ENCODE measurements at places on chromosomes 12 and 14.

GRCh38 chr12:66329941-66330340 is 27.6 kb downstream of the HELB start:
- no peak for DNase-seq

GRCh38 chr14:89617481-89618329 is 200.7 kb upstream of the FOXN3 start:
- peak; percentile 53 for DNase-seq

- no peak for DNase-seq
Observed at GRCh38 chr12:124040291-124040690, 67.3 kb downstream of the ZNF664 start.

- no peak for DNase-seq
Observed at GRCh38 chr14:50067723-50068495, 48.5 kb downstream of the VCPKMT start.

DNA sequence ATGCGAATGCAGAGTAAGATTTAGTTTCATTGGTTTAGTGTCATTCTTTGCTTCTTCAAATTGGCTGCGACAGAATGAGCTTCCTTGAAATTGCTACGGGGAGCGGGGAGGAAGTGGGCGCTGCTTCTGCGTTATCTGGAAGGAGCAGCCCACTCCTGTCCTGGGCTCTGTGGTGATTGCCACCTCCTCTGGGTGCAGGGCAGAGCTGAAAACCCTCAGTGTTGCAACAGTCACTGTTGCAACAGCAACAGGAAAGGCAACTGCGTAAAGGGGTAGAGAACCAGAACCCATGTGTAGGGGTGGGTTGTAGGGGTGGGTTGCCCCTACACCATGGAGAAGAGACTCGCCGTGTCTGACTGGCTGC is 57.7 kb downstream of the MAX start:
- DNase-seq = no peak

GRCh38 chr12:25670076-25671055 is 117.3 kb upstream of the LMNTD1 start:
- DNase-seq = no peak

GRCh38 chr12:3959799-3960560 is 86.8 kb upstream of the PARP11 start:
- DNase-seq = no peak

DNA sequence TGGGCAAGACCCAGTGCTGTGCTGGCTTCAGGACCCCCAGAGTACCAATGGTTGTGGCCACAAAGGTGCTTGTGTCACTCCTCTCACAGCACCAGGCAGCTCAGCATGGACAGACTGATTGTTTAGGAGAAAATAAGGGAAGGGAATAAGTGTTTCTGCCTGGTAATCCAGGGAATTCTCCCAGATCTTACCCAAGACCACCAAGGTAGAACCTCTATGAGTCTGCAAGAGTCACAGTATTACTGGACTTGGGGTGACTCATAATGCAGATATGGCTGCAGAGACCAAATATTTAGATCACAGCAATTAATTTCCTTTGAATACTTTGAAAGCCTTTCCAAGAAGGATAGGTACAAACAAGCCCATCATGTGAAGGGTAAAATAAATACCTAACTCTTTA is 1178.3 kb upstream of the FLRT2 start:
- DNase-seq = no peak

DNA sequence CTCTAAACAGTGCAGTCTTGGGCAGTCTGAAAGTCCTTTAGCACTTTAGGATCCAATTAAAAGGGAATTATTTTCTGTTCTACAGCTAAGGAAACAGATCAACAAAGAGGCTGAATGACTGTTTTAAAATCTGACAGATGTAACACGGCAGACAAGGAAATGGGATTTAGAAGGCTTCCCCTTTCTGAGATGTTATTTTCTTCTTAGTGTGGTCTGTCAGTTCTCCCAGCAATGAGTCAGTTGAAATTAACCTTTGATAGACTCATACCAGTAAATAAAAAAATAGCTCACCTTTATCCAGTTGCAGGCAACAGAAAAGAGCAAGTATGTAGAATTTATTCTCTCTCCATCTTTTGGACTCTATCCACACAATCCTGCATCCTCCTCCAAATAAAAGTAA is 98.1 kb downstream of the NEDD1 start:
- DNase-seq = no peak

- DNase-seq = no peak
Observed at GRCh38 chr12:33988913-33989312, 33.4 kb upstream of the ALG10 start.

DNA sequence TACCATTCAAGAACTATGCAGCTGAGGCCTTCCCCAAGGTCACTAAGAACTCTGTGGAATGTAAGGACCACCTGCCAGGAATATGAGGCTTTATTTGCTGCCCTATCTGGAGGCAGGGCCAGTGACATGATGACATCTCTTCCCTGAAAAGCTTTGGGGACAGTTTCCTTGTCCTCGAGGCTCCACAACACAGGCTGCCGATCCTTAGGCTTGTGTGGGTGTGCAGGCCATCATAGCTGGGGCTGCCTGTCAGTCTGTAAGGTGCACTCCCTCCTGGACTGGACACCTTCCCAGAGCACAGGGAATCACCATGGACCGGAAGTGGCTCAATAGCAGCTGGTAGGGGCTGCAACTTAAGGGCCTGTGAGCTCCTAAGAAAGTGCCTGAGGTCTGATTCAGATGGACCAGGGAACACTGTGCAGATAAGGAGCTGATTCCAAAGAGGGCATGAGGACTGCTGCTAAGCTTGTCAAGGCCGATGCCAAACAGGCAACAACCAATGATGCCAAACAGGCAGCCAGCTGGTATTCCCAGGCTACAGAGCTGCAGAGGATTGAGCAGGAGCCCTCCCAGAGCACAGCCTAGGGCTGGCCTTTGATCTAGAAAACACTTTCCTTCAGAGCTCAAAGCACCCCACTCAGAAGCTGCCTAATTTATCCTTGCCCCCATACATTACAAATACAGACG is 84.3 kb downstream of the CRACR2A start:
- no peak for DNase-seq

GRCh38 chr12:25376407-25376806 is 125.7 kb upstream of the KRAS start:
- DNase-seq = no peak

GRCh38 chr12:59736359-59736758 is 140.5 kb downstream of the SLC16A7 start:
- no peak for DNase-seq

DNA sequence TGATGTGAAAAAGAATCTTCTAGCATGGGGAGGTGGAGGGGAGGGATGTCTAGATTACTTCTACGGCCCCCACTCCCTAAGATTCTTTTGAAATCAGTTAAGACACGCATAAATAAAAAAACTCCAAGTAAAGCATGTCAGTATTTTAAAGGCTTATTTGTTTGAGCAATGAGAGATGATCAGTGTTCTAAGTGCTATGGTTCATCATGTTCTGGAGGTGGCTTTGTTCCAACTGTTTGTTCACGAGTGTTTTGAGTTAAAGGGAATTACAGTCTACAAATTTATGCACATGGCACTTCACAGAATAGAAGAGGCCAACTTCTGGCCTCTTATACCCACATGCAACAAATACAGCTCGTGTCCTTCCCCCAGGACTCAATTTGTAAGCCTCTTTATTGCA is 394.9 kb downstream of the RAD51B start:
- no peak for DNase-seq

GRCh38 chr14:100594625-100594951 is 7.4 kb upstream of the BEGAIN start:
- no peak for DNase-seq

DNA sequence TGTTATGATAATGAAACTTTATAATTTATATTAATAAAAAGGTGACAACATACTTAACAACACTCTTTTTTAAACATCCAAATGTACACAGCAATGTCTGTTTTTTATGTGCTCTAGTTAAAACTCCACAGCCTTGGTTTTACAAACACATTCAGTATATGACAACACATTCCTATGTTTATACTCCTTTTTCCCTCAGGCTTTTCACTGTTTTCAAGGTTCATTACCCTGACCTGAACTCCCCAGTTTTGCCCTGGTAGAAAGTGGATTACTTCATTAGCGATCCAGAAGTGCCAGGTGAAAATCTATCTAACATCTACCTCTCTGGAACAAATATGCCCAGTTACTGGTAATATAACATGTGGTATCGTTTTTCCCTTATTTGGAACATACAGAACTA is 340.2 kb upstream of the DDHD1 start:
- DNase-seq = no peak

GRCh38 chr14:51028851-51029754 is 65.8 kb downstream of the TRIM9 start:
- peak; percentile 18 for DNase-seq

DNA sequence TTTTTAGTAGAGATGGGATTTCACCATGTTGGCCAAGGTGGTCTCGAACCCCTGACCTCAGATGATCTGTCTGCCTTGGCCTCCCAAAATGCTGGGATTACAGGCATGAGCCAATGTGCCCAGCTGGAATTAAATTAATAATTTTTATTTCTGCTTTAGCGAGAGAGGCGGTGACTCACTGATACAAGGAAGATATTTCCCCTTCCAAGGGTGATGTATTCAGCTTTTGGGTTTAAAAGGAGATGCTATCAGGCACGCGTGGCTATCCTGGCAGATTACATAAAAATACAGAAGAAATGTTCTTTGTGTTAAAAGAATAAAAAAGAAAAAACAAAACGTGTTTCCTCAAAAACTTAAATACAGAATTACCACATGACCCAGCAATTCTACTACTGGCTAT is 12.4 kb upstream of the P2RX7 start:
- no peak for DNase-seq

DNA sequence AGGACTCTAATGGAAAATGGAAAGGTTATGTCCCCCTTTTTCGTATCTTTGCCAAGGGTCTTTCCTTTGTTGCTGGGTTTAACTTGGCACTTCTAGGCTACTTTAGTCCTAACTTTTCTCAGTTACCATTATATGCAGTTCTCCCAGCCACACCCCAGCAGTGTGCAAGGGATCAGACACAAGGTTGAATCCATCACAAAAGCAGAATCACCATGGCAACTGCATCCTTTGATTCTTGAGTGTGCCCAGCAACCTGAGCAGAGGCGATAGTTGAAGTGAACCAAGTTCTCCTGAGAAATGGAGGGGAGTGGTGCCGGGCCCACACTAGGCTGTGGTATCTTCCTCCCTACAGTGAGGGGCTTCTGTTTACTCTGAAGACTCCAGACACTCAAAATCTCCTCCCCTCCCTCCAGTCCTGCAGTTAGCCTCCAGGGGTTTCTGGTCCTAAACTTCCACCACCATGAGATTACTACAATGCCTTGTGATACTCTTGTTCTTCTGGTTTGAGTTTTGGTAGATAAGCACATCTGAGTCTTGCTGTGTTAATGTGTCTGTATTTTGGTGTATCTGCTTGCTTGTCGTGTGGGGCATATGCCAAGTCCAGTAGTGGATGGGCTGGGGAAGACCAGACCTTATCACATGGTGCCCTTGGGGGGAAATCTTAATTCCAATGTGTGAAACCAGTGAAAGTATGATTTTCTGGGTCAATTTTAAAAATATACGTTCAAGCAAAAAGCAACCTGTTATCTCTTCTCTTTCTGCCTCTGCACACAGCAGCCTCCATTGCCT is 183.9 kb downstream of the CACNA1C start:
- DNase-seq = no peak

DNA sequence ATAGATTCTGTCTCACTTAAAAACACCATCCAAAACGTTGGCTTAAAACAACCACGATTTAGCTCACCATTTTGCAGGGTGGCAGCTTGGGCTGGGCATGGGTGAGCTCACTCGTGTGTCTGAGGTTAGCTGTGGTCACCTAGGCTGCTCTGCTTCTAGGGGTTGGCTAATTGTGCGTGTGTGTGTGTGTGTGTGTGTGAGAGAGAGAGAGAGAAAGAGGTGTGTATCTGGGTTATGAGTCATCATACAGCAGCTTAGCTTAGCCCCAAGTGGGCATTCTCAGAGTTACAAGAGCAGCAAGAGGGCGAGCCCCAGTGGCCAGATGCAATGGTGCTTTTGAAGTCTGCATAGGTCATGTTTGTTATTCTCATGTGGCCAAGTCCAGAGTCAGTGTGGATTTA is 6.0 kb downstream of the FBXW8 start:
- peak; percentile 20 for DNase-seq

DNA sequence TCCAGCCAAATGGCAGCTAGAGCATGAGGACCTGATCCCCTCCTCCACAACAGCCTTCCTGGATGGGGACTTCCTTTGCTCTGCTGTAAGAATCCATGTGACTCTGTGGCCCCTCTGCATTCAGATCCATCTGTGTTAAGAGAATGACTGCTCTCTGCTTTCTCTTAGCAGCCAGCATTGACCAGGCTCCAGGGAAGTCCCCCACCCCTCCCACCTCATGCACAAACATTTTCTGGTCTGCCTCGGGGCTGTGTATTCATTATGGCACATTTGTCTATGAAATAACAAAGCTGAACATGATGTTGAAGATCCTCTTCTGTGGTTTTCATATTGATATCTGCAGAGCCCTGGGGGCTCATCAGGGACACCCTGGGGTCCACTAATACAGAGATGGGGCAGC is 201.7 kb downstream of the NUAK1 start:
- DNase-seq = no peak

- no peak for DNase-seq
Observed at GRCh38 chr12:29389295-29389919, 8.4 kb upstream of the ERGIC2 start.

DNA sequence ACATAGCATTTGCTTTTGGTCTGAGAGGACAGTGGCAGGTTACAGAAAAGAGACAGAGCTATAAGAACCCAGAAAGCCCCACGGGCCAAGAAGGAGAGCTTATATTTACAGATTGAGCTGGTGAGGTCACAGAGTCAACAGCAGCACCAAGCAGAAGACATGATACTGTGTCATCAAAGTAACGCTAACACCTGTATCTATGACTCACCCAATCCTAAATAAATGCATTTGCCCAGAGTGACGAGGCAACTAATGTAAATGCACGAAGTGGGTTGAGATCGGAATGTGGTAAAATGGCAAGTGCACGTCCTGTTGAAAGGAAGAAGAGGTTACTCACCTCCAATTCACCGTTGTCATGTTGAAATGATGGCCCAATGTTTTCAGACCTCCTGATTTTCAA is 6.7 kb upstream of the CD163L1 start:
- no peak for DNase-seq

GRCh38 chr14:85300107-85300506 is 229.8 kb upstream of the FLRT2 start:
- DNase-seq = no peak

- no peak for DNase-seq
Observed at GRCh38 chr12:77963576-77964178, 133.0 kb downstream of the NAV3 start.

DNA sequence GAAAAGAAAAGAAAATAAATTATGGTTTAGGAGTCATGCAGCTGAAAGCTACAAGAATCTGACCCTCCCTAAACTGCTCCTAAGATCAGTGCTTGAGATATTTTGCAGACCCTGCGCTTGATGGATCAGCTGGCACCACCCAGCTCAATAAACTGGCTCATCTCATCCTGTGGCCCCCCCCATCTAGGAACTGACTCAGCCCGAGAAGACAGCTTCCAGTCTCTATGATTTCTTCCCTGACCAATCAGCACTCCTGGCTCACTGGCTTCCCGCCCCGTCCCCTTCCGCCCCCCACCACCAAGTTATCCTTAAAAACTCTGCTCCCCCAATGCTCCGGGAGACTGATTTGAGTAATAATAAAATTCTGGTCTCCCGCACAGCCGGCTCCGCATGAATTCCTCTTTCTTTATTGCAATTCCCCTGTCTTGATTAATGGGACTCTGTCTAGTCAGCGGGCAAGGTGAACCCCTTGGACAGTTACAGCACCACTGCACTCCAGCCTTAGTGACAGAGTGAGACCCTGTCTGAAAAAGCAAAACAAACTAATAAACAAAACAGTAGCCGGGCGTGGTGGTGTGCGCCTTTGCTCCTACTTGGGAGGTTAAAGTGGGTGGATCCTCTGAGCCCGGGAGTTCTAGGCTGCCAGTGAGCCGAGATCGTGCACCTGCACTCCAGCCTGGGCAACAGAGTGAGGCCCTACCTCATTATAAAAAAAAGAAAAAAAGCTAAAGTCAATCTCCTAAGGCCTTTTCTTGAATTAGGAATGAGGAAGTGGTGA is 24.5 kb upstream of the SPTLC2 start:
- DNase-seq = no peak

All from HAP-1 (cell line).